ENCODE measurements at places on chromosomes 13 and 19. TPM values are rescaled to one million over a fixed set of nuclear protein-coding genes. Genes with fewer than 3 reads are reported as not detected.

The PDE4C gene
- polyA plus RNA-seq, result 0.25 TPM

The TLE2 gene
- polyA plus RNA-seq, result 32.7 TPM

The GPR183 gene
- polyA plus RNA-seq, result 9.1 TPM

The STAP2 gene
- 0.13 TPM for polyA plus RNA-seq

The SMG9 gene
- 14.9 TPM for polyA plus RNA-seq

The TM9SF2 gene
- 41.3 TPM for polyA plus RNA-seq
